Activated CD8-positive, alpha-beta memory T cell treated with anti-CD3 and anti-CD28 coated beads for 36 hours (primary cell): ENCODE measurements at places on chromosomes 4 and X. TPM values are rescaled to one million over a fixed set of nuclear protein-coding genes. Genes with fewer than 3 reads are reported as not detected.

The TRIM61 gene
- total RNA-seq, result 2.4 TPM

The SLC25A4 gene
- 13.9 TPM for total RNA-seq

The MAGEE1 gene
- 3.9 TPM for total RNA-seq

The FGA gene
- not detected for total RNA-seq

The PRR32 gene
- not detected for total RNA-seq

The ELK1 gene
- total RNA-seq, result 67.7 TPM

The SOD3 gene
- not detected for total RNA-seq

The CCDC149 gene
- total RNA-seq, result not detected

The STS gene
- total RNA-seq, result 2.1 TPM

The SLC34A2 gene
- not detected for total RNA-seq

The FAM9A gene
- total RNA-seq, result not detected

The MUC7 gene
- total RNA-seq, result not detected

The F8A2 gene
- total RNA-seq, result not detected

The TRIML2 gene
- not detected for total RNA-seq

The ZNF157 gene
- 0.96 TPM for total RNA-seq

The ODAM gene
- total RNA-seq, result not detected

The RNF175 gene
- total RNA-seq, result not detected

The AVPR2 gene
- total RNA-seq, result not detected

The MTMR1 gene
- total RNA-seq, result 30.9 TPM

The TRAPPC11 gene
- total RNA-seq, result 27.9 TPM

The IBSP gene
- not detected for total RNA-seq

The SMPX gene
- total RNA-seq, result not detected

The ZDHHC15 gene
- total RNA-seq, result 0.06 TPM

The GPR34 gene
- 0.97 TPM for total RNA-seq

The RAB9B gene
- total RNA-seq, result 0.40 TPM

The AWAT2 gene
- not detected for total RNA-seq

The PCDH18 gene
- not detected for total RNA-seq

The PCDH10 gene
- total RNA-seq, result not detected

The OR13H1 gene
- not detected for total RNA-seq

The BEX1 gene
- 0.23 TPM for total RNA-seq

The BEX2 gene
- total RNA-seq, result 7.0 TPM

The FNIP2 gene
- 15.8 TPM for total RNA-seq

The RHOXF2B gene
- not detected for total RNA-seq

The TEX13C gene
- total RNA-seq, result not detected

The FAM184B gene
- not detected for total RNA-seq

The NPFFR2 gene
- not detected for total RNA-seq

The SHISA3 gene
- 0.08 TPM for total RNA-seq

The CITED1 gene
- not detected for total RNA-seq

The FGF5 gene
- not detected for total RNA-seq

The EDA gene
- total RNA-seq, result 0.71 TPM

The ZNF280C gene
- total RNA-seq, result 7.1 TPM

The BEX5 gene
- 2.8 TPM for total RNA-seq

The MSANTD1 gene
- 0.21 TPM for total RNA-seq
